H54 (cell line): ENCODE measurements at places on chromosomes 2 and 18.

- DNase-seq: peak; percentile 29
These were observed 8.7 kb upstream of the TXNDC2 start for GRCh38 chr18:9876867-9877654.

DNA sequence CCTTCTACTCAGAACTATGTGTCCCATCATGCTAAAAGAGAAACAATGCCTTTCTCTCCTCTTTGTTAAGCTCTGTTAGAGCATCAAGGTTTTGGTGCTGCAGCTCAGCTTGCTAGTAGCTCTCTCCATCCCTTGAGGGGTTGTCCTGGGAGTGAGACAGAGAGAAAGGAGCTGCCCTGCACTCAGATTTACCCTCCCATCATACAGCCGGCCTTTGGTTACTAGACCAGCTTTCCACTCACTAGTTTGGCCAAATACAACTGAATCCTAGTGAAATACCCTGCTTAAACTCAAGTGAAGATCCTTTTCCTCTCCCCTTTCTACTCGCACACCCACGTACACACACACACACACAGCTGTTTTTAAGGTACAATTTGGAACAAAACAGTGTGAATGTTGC lies 2.3 kb upstream of the CHN1 start:
- no peak for DNase-seq

DNA sequence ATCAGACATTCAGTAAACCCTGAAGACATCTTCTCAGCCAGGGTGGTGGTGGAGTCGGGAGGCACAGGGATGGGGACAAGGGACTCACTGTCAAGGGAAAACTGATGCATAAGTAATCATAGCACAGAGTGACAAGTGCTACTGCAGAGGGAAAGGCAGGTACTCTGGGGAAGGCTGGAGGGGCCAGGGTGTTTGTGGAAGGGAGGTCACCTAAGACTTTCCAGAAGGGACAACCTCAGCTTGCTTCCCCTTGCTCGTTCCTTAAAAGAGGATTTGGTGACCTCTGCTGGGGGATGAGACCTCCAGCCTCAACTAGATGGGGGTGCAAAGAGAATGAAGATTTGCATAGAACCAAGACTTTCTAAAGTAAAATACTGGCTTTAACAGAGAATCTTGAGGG lies 99.5 kb downstream of the SLC4A3 start:
- no peak for DNase-seq

GRCh38 chr18:10351219-10351818 lies 103.1 kb upstream of the APCDD1 start:
- no peak for DNase-seq
